ENCODE measurements at places on chromosomes 3 and 15. TPM values are rescaled to one million over a fixed set of nuclear protein-coding genes. Genes with fewer than 3 reads are reported as not detected.

GRCh38 chr15:60722328-60723112, 243.6 kb upstream of the ICE2 start:
- no peaks in the 10 kb centered on the region for H3K27me3 ChIP-seq
- DNase-seq = no peak
- H3K27ac ChIP-seq = no peak overlapping the region
- H3K4me1 ChIP-seq = peaks cover 7% of the 10 kb centered on the region

Gene PTPRG
- total RNA-seq = 29.6 TPM

Gene THSD4
- total RNA-seq = 95.8 TPM

Gene BFSP2
- not detected for total RNA-seq

Gene GHSR
- total RNA-seq = not detected

Gene RLBP1
- total RNA-seq = not detected

Gene FMN1
- 4.5 TPM for total RNA-seq

Gene CHL1
- total RNA-seq = 8.8 TPM

- no peaks in the 10 kb centered on the region for H3K36me3 ChIP-seq
- peaks cover 4% of the 10 kb centered on the region for H3K4me1 ChIP-seq
- no peak overlapping the region for H3K27ac ChIP-seq
These were observed 74.7 kb upstream of the SOX2 start for GRCh38 chr3:181637056-181637455.

Gene OR4M2
- total RNA-seq = not detected

Gene CADM2
- 4.3 TPM for total RNA-seq

GRCh38 chr3:139677388-139678155, at the start of gene NMNAT3:
TSS of gene NMNAT3 (minus strand) at chr3:139677972. CDS start at chr3:139627724, 50,248 bp downstream.
- no peaks in the 10 kb centered on the region for H3K27me3 ChIP-seq
- H3K4me3 ChIP-seq = peak within 1 kb of the TSS; percentile 77
- peak; percentile 87 for DNase-seq
- H3K4me1 ChIP-seq = peaks cover 15% of the 10 kb centered on the region
- H3K36me3 ChIP-seq = no peaks in the 10 kb centered on the region

Gene TLR9
- total RNA-seq = 0.66 TPM

Gene ACTRT3
- total RNA-seq = 0.55 TPM

GRCh38 chr3:53144446-53144845, 14.2 kb upstream of the RFT1 start:
- H3K27me3 ChIP-seq = no peaks in the 10 kb centered on the region
- H3K4me3 ChIP-seq = no peak overlapping the region
- H3K4me1 ChIP-seq = peaks cover 15% of the 10 kb centered on the region
- no peak for DNase-seq

DNA sequence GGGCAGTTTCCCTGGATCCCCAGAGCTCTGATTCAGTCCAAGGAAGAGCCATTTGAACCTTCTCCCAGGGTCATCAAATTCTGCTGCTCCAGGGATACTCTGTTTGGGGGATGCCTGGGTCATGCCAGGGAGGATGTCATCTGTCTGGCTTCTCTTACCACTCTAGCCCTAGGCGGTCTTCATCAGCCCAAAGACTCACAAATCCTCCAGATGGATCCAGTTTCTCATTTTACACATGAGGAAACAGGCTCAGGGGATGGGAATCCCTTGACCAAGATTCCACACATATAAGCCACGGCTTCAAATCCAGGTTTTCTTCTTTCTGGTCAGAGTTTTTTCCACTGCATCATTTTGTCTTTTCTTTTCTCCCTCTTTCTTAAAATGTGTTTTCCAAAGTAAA, 36.7 kb downstream of the SLC28A1 start:
- H3K36me3 ChIP-seq = no peaks in the 10 kb centered on the region
- H3K4me1 ChIP-seq = peaks cover 10% of the 10 kb centered on the region
- H3K27ac ChIP-seq = no peak overlapping the region
- no peaks in the 10 kb centered on the region for H3K27me3 ChIP-seq
- no peak overlapping the region for H3K4me3 ChIP-seq

Gene GPR149
- total RNA-seq = not detected

- H3K27ac ChIP-seq = no peak overlapping the region
- H3K4me1 ChIP-seq = no peaks in the 10 kb centered on the region
- no peaks in the 10 kb centered on the region for H3K36me3 ChIP-seq
- no peaks in the 10 kb centered on the region for H3K27me3 ChIP-seq
- no peak for DNase-seq
These were observed 254.2 kb downstream of the GAP43 start for GRCh38 chr3:115877615-115877899.

- no peak overlapping the region for H3K27ac ChIP-seq
- no peak overlapping the region for H3K4me3 ChIP-seq
- H3K4me1 ChIP-seq = peaks cover 43% of the 10 kb centered on the region
- H3K27me3 ChIP-seq = no peaks in the 10 kb centered on the region
- peaks cover 20% of the 10 kb centered on the region for H3K36me3 ChIP-seq
These were observed 65.7 kb downstream of the RARB start for GRCh38 chr3:25493786-25494185.

DNA sequence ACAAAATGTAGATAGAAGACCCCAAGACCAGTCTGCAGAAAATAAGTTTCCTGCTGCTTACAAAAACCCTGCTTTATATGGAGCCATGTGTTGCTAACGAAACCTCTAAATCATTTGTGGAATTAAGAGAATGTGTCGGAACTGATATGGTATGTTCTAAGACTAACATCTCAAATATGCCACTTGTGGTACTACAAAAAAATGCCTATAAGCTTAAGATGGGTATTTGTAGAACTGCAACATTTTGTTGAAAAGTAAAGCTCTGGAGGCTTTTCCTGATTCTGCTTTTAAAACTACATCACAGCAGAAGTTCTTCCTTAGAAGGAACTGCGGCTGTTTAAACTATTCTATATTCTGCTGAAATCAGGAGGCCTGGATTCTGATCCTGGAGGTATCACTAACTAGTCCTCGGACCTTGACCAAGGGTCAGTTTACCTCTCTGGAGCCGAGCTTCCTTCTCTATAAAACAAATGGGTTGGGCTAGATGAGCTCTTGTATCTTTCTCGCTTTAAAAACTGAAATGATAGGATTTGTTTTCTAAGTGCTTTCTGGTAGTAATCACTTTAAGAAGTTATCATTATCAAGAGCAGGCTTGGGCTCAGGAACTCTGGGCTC, 74.9 kb downstream of the RAD18 start:
- no peak overlapping the region for H3K4me3 ChIP-seq
- peaks cover 5% of the 10 kb centered on the region for H3K4me1 ChIP-seq
- no peak overlapping the region for H3K27ac ChIP-seq
- H3K36me3 ChIP-seq = peaks cover 10% of the 10 kb centered on the region
- no peak for DNase-seq

- no peak for DNase-seq
- no peak overlapping the region for H3K27ac ChIP-seq
- H3K36me3 ChIP-seq = peaks cover 5% of the 10 kb centered on the region
- H3K4me1 ChIP-seq = peaks cover 13% of the 10 kb centered on the region
- no peak overlapping the region for H3K4me3 ChIP-seq
- no peaks in the 10 kb centered on the region for H3K27me3 ChIP-seq
These were observed 74.3 kb upstream of the TSEN2 start for GRCh38 chr3:12409684-12410596.

Gene C2CD4B
- total RNA-seq = 1.9 TPM

DNA sequence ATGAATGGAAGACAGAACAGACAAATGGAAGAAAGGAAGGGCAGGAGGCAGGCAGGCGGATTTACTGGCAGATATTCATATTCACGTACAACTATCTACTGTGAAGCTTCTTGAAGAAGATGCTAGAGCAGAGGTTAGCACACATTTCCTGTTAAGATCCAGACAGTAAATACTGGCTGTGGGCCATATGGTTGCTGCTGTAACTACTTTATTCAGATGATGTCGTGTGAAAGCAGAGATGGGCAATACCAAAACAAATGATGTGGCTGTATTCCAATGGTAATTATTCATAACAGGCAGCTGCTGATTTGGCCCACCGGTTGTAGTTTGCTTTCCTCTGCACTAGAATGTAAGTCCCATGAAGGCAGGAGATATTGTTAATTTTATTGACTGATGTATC, 115.7 kb upstream of the PRTG start:
- no peaks in the 10 kb centered on the region for H3K4me1 ChIP-seq
- peaks cover 56% of the 10 kb centered on the region for H3K36me3 ChIP-seq
- DNase-seq = no peak
- no peak overlapping the region for H3K4me3 ChIP-seq
- H3K27me3 ChIP-seq = no peaks in the 10 kb centered on the region

- no peak overlapping the region for H3K27ac ChIP-seq
- H3K4me3 ChIP-seq = no peak overlapping the region
- H3K27me3 ChIP-seq = no peaks in the 10 kb centered on the region
- DNase-seq = no peak
These were observed 46.0 kb upstream of the PLXNA1 start for GRCh38 chr3:126936853-126937425.

- peaks cover 4% of the 10 kb centered on the region for H3K4me1 ChIP-seq
- no peaks in the 10 kb centered on the region for H3K27me3 ChIP-seq
- H3K4me3 ChIP-seq = no peak overlapping the region
- H3K27ac ChIP-seq = no peak overlapping the region
- H3K36me3 ChIP-seq = no peaks in the 10 kb centered on the region
These were observed 333.0 kb upstream of the SEMA6D start for GRCh38 chr15:47384341-47384740.

Gene THRB
- total RNA-seq = 32.8 TPM

DNA sequence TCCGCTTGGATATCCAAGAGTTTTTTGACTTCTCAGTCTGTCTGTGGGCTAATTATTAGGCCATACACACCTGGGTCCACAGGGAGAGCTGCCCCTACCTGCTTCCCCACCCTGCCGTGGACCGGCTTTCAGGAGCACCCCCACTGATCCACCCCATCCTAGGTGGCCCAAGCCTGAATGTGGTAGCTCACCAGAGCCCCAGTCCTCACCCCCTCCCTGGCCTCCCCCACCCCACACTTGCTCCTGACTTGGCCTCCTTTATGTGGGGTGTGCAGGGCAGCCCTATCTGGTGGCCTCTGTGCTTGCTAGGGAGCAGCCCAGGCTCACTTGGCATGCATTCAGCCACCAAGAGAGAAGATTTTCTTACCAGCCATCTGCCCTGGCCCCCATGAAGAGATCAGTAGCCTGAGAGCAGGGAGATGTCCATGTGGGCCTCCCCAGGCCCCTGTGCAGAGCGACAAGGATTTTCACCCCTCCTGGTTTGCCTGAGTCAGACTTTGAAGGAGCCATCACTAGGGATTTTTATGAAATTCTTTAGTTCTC, 11.2 kb downstream of the LRRK1 start:
- peaks cover 6% of the 10 kb centered on the region for H3K36me3 ChIP-seq
- H3K27me3 ChIP-seq = no peaks in the 10 kb centered on the region
- no peak overlapping the region for H3K27ac ChIP-seq
- no peaks in the 10 kb centered on the region for H3K4me1 ChIP-seq
- no peak for DNase-seq

GRCh38 chr3:13004376-13004775, 68.9 kb downstream of the IQSEC1 start:
- no peaks in the 10 kb centered on the region for H3K27me3 ChIP-seq
- H3K36me3 ChIP-seq = no peaks in the 10 kb centered on the region
- no peak overlapping the region for H3K4me3 ChIP-seq
- peaks cover 22% of the 10 kb centered on the region for H3K4me1 ChIP-seq
- no peak overlapping the region for H3K27ac ChIP-seq

- H3K27ac ChIP-seq = no peak overlapping the region
These were observed 106.5 kb downstream of the CACNA2D3 start for GRCh38 chr3:54228806-54229205.

Gene KBTBD13
- 5.2 TPM for total RNA-seq

DNA sequence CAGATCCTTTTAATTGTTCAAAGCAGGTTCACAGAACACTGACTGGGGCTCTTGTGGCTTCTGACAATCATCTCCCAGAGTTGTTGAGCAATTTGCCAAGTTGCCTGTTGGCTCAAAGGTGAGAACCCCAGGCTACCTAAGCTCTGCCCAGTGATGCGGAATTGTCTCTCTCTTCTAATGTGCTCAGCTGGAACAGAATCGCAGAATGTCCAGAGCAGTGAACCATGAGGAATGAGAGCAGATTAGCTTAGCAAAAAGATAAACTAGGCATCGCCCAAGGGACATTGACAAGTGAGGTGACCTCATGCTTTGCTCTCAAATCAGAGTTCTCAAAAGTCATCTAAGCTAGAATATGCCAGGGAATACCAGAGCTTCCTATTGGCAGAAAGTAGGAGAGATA, 148.1 kb downstream of the WDR76 start:
- H3K4me1 ChIP-seq = peaks cover 15% of the 10 kb centered on the region
- no peak overlapping the region for H3K4me3 ChIP-seq
- no peaks in the 10 kb centered on the region for H3K27me3 ChIP-seq
- DNase-seq = no peak
- H3K36me3 ChIP-seq = no peaks in the 10 kb centered on the region

Gene MESP2
- total RNA-seq = 0.27 TPM

- DNase-seq = no peak
- peaks cover 24% of the 10 kb centered on the region for H3K27me3 ChIP-seq
- no peaks in the 10 kb centered on the region for H3K36me3 ChIP-seq
- no peak overlapping the region for H3K27ac ChIP-seq
- no peak overlapping the region for H3K4me3 ChIP-seq
These were observed 941 bp downstream of the ZBED2 start for GRCh38 chr3:111594205-111594604.

- no peak overlapping the region for H3K4me3 ChIP-seq
- H3K4me1 ChIP-seq = peaks cover 6% of the 10 kb centered on the region
- no peak overlapping the region for H3K27ac ChIP-seq
- H3K27me3 ChIP-seq = no peaks in the 10 kb centered on the region
These were observed 474.2 kb upstream of the ROBO2 start for GRCh38 chr3:76565496-76566210.

DNA sequence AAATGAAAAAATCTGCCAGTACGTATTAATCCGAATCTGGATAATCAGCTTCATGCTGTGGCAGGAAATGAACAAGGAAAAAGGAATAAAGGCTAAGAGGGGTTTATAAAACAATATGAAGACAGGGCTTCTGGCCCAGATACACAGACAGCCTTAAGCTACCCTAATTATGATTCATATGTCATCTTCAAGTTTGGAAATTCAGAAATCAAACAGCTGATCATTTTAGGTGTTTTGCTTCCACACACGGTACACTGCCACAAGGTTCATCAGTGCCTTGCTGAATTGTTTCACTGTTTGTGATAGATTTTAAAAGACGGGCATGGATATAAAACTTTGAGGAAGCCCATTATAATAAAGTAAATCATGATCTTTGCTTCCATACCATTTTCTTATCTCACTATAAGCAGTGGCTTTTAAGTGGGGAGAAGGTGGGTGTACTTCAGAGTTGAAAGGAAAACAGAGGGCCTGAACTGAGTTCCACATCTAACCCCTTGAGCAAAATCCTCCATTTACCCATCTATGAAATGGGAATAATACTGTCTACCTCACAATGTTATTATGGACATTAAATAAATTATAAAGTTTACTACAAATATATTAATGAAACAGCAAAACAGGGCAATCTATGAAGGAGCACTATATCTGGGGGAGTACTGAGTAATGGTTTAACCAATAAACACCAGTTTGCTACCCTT, 15.7 kb downstream of the GTPBP8 start:
- DNase-seq = no peak
- H3K27me3 ChIP-seq = no peaks in the 10 kb centered on the region
- no peak overlapping the region for H3K4me3 ChIP-seq
- peaks cover 88% of the 10 kb centered on the region for H3K36me3 ChIP-seq

Gene SLC22A13
- total RNA-seq = not detected

Gene EMC7
- total RNA-seq = 56.5 TPM

Gene PATL2
- total RNA-seq = 3.7 TPM

DNA sequence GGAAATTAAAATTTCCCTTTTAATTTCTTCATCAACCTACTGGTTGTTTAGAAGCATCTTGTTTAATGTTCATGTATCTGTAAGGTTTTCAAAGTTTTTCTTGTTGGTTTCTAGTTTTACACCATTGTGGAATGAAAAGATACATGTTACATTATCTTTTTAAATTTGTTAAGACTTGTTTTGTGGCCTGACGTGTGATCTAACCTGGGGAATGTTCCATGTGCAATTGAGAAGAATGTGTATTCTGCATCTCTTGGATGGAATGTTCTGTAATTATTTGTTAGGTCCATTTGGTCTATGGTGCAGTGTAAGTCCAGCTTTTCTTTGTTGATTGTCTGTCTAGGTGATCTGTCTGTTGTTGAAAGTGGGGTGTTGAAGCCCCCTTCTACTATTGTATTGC, 45.7 kb downstream of the THSD4 start:
- peaks cover 3% of the 10 kb centered on the region for H3K4me1 ChIP-seq
- peak overlapping the region; percentile 6 for H3K27ac ChIP-seq
- H3K4me3 ChIP-seq = no peak overlapping the region
- H3K27me3 ChIP-seq = no peaks in the 10 kb centered on the region
- no peak for DNase-seq

Measured in left ventricle myocardium inferior (tissue), 1 donor.